KBM-7 (cell line): ENCODE measurements at places on chromosomes 5 and 9.

- no peak for DNase-seq
Observed at GRCh38 chr5:168066536-168067208, 224.8 kb upstream of the WWC1 start.

GRCh38 chr5:154493274-154493673 is 15.2 kb upstream of the HAND1 start:
- DNase-seq: no peak

DNA sequence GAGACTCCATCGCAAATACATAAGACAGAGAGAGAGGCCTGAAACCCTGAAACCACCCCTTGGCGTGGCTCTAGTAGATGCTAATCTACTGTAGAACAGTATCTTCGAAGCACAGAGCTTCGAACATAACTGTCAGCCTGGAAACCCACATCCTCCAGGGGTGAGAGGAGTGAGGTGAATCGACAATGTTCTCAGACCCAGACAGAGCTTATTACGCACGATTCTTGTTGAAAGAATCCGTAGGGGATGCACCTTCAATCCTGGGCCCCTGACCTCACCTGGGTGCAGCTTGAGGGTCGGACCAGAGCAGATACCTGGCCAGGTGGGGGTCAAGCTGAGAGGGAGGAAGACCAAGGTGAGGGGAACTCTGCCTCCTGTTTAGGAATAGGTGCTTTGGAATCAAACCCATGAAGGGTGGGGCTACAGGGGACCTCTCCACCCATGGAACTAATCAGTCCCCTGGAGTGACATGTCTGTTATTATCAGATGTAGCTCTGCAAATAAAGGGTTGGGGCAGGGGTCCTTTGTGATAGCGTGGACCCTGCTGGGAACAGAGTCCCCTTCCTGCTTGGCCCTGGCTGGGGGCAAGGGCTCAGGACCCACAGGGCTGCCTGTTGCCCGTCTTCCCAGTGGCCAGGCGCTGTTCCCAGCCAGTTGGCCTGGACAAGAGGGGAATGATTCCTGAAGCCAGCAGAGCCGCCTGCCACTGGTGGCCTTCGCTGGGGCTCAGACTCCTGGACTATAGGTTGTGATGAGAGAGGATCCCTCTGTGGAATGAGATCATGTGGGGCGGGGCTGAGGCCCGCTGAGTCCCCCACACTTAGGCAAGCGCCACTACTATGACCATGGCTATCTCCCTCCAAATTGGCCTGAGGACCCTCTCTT is 41.2 kb downstream of the DBH start:
- DNase-seq: no peak

GRCh38 chr9:84123648-84124406 is 143.2 kb downstream of the RMI1 start:
- no peak for DNase-seq

DNA sequence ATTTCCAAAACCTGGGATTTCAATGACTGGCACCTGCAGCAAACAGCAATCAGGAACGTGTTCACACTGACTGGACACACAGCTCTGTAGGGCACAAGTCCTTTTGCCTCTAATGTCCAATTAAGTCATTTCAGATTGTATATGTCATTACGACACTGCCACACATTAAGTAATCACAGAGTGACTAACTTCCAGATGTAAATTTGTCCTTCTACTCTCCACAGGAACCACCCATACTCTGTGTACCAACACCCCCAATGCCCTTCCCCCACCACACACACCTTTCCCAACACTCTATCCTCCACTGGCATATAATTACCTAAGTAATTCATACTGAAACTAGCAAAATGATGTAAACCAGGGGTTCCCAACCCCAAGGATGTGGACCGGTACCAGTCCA is 30.5 kb downstream of the LARS1 start:
- DNase-seq: no peak

GRCh38 chr9:76018761-76019160 is 128.3 kb downstream of the PCSK5 start:
- DNase-seq: no peak

DNA sequence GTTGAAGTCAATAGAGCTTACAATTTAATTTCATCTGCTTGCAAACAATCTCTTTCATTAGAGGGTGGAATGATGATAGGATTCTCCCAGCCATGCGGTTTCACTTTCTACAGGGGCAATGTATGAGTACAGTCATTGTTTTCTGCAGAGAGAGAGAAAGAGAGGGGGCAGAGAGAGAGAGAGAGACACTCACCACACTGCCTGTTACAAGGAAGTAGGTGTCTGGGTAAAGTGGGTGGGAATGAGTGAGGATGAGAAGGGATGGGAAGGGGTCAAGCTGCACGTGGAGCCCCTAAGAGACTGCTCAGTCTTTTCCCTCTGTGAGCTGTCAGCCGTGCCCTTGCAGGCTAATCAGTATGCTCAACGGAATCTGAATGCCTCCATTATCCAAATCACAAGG is 454.3 kb downstream of the KDM4C start:
- DNase-seq: no peak

DNA sequence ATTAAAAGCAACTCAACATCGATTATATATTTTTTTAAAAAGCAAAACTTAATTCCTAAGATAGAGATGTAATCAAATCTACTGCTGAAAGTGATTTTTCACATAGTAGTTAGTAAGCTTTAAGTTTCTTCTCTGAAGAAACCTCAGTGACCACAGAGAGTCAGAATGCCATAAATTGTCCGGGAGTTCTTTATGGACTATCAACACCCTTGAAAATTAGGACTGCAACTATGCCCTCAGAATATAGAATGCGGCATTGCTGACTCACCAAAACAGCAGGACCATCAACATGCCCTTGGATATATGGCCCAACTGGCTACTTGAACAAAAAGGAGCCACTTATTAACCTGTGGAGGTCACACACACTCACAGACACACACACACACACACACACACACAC is 228.9 kb upstream of the SNX2 start:
- no peak for DNase-seq

DNA sequence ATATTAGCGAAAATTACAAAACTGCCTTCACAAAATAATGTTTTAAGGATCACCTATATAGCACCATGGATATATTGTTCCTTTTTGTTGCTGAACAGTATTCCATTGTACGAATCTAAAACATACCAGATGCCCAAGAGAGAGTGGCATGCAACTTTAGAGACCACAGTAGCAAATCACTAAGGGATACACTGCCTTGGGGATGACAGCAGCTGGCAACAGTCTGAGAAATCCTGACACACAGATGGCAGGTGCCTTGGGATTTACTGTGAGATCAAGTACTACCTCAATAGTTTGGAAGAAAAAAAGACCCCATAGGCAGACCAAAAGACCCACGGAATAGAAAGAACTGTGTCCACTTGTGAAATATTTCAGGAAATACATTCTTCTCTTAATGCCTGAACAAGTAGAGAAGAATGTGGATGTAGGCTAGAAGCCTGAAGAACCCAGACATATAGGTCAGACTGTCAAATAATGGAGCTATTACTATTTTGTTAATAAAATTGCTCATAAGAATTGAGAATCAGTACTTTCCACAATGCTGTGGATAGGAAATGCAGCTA is 53.4 kb downstream of the PLPP1 start:
- DNase-seq: peak; percentile 4

- DNase-seq: no peak
Observed at GRCh38 chr9:14240537-14240936, 73.4 kb downstream of the NFIB start.

DNA sequence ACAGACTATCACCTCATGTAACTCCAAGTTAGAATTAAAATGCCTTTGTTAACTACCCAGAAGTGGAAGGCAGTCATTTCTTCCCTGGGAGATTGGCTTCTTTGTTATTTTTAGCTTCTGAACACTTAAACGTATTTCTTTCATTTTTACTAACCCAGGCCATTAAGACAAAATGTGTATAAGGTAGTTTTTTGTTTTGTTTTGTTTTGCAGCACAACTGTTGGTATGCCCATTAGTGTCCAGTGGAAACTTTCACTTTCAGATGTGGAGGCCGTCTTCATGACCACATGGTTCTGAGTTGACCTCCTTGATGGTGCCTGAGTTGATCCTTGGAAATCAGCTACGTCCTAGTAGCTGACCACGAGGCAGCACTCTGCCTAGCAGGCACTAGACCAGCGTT is 264.6 kb upstream of the ZNF608 start:
- no peak for DNase-seq

GRCh38 chr5:53946405-53947100 is 363.8 kb downstream of the ARL15 start:
- no peak for DNase-seq

DNA sequence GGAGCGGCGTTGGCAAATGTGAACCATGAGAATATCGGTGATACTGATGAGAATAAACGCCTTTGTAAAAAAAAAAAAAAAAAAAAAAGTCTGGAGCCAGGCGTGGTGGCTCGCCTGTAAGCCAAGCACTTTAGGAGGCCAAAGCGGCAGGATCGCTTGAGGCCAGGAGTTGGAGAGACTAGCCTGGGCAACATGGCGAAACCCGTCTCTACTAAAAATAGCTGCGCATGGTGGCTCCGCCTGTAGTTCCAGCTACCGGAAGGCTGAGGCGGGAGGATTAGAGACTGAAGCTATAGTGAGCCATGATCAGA is 425 bp upstream of the NFX1 start:
- DNase-seq: no peak

- no peak for DNase-seq
Observed at GRCh38 chr5:83374547-83374946, 97.0 kb upstream of the VCAN start.

GRCh38 chr5:151029179-151030055 is 9.0 kb downstream of the GPX3 start:
- DNase-seq: no peak

DNA sequence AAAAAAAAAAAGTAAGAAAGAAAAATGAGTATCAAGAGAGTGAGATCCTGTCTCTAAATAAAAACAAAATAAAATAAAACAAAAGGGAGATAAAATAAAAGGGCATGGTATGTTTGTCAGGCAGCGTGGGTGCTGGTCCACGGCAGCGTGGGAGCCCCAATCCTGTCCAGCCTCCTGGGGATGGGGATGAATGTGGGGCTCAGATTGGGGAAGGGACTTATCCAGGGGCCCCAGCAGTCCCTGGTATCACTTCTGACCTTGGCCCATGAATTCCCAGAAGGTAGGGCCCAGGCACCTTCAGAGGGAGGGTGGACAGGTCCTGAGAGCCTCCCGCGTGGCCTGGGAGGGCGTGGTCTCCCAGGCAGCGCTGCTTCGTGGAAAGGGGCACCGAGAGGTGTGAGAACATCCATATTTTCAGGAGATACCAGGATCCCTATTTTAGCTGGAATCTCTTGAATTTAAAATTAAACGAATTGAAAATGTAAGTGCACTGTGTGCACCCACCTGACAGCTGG is 71.2 kb downstream of the ZNF354C start:
- no peak for DNase-seq

DNA sequence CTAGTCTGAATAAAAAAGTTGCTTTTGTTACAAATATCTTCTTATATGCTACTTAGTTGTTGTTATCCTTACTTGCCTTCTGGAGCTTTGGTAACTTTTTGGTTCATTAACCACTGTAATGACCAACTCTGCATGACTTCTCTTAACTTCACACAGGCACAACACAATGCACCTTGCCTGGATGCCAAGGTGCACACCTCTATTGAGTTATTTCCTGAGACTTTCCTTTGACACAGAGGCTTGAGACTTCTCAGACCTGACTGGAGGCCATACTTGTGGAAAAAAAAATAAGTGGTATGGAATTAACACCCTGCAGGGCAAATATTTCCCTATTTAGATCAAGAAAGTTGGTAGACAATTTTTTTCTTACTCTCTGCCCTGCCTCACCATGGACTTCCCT is 1925.6 kb downstream of the EFNA5 start:
- DNase-seq: no peak

DNA sequence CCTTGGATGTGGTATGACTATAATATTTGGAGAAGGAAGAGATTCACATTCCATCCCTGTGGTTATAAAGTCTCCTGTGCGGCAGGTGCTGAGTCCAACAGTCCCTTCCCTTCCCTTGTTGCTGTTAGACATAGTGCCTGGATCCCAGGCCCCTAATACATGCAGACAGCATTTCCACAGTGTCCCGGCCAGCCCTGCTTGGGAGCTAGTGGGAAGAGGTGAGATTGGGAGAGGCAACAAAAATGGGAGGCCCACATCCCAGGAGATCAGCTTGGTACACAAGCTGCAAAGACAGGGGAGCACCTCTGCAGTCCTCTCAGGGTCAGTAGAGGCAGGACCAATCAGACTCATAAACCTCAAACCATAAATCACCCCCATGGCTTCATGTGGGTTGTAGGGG is 3.3 kb upstream of the NEURL1B start:
- no peak for DNase-seq

GRCh38 chr5:139971202-139971725 is 71.8 kb downstream of the NRG2 start:
- no peak for DNase-seq

- DNase-seq: no peak
Observed at GRCh38 chr9:84314306-84314705, 26.3 kb downstream of the SLC28A3 start.

GRCh38 chr9:108816037-108816436 is 39.7 kb downstream of the ACTL7B start:
- peak; percentile 71 for DNase-seq

DNA sequence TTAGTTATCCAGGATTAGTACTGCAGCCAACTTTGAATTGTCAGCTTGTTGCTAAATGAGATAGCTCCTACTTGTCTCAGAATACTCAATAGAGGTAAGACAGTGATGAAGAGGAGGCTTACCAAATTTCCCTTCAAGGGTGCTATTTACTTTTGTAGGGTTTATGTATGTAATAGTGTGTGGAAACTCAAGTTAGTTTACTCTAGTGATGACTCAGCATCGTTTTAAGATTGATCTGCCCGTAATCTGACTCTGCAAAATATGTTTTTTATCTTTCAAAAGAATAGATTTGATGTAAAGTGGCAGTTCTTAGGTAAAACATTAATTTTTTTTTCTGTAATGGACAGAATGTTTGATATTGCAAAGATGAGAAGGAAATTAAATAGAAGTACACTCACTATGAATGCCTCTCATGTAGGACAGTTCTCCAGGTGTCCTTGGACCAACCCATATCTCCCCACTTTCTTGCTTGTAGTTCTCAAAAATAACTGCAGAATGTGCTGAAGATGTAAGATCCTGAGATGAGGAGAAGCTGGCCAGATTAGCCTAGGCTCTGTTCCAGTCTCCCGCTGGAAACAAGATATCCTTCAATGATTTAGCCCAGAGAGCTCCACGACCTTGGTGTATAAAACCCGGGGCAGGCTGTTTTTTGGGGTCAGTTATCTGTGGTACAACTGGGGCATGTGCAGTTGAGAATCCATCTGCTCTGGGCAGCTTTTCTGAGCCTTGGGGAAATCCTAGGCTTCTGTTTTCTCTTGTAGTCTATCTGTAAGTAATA is 24.4 kb upstream of the MROH2B start:
- no peak for DNase-seq

DNA sequence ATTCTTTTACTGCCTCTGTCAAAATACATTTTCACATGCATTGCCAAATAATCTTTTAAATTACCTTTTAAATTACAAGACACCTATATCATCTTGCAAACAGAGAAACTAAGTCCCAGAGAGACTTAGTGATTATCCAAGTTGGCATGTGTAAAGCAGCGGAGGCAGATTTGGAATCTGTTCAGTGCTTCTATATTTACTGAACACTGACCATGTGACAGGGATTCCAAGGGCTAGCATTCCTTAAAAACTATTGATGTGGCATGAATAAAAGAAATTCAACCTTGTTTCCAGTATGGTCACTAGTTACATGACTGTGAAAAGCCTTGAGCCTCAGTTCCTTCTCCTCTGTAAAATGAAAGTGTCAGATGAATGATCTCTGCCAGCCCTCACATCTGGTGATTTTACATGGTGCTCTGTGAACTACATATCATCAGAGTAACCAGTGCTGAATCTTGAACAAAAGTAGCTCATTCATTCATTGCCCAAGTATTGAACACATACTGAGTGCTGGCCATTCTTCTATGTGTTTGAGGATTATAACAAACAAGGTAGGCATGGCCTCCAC is 71.9 kb upstream of the PPP1R2B start:
- no peak for DNase-seq
